Naive thymus-derived CD8-positive, alpha-beta T cell (primary cell): ENCODE measurements at places on chromosomes 1 and 21.

- no peak for DNase-seq
Measured at GRCh38 chr1:2004856-2005255, 1.3 kb upstream of the CFAP74 start.

DNA sequence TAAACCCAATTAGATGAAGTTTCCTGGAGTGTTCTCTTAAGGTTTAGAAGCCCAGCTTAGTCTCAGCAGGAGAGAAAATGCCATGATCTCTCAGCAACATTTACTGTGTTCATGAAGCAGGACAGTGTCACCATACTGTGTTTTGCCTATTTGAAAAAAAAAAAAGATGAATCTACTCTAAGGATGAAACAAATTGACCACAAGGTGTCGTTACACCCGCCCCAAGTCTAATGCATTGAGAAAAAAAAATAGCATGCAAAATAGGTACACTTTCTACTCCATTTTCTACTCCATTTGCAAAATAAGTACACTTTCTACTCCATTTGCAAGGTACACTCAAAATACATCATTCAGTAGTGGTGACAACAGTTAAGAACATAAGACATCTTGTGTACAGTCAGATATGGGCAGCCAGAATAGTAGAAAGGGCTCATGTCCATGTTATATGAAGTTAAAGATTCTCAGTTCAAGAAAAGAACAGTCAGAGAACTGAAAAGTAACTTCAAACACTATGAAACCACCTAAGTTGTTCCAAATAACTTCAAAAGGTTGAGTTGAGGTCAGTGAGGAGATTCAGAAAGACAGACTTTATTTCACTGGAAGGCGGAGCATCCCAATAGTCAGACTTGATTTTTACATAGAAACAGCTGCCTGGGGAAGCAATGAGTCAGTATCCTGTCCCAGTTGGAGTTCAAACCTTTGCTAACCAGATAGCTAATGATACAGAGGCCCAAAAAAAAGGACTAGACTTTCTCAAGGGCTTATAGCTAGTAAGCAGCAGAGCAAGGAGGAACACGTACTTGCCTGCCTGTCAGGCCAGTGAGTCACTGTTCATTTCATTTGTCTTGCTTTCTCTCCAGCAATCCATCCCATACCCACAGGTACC lies 13.3 kb downstream of the PLPPR5 start:
- DNase-seq: no peak

- no peak for DNase-seq
Measured at GRCh38 chr1:168972887-168973286, 133.6 kb upstream of the ATP1B1 start.

- no peak for DNase-seq
Measured at GRCh38 chr1:28392027-28392652, 22.6 kb downstream of the PHACTR4 start.

DNA sequence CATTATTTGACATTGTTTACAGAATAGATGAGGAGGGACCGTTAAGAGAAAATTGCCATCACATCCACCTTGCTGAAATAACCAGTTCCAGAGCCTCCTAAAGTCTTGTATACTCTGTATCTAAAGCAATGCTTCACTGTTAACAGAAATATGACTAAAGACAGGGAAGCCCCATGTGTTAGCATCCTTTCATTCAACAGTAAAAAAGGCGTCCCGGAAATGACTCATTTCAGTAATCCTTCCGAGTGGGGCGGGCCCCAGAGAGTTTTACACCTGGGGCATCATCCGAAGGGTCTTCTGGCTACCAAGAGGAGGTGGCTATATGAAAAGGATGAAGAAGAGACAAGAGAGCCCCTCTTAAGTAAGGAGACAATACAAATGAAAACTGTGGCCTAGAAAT lies 227.2 kb downstream of the SLC45A1 start:
- no peak for DNase-seq

DNA sequence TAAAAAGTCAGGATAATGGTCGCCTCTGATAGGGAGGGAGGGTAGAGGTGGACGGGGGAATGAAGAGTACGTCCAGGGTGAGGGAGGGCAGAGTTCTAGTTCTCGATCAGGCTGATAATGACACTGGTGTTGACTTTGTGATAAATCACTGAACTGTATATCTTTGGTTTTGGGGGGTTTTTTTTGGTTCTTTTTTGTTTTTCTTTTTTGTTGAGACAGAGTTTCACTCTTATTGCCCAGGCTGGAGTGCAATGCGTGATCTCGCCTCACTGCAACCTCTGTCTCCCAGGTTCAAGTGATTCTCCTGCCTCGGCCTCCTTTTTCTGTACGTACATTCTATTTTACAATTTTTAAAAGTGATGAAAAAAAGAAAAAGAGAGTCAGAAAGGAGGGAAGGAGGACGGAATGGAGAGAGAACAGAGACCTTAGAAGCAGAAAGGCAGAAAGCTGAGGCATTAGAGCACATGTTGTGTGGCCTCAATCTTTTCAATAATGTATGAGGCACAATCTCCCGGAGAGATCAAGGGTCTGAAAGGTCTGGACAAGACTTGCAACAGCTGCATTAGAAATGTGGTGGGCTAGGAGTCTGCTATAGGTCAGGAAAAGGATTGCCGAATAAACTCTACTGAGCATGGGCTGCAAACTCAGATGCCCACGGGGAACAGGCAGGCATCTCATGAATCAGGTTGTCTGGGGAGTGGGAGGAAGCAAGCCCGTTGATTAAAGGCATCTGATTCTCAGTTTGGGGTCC lies 174.8 kb downstream of the TOMM20 start:
- no peak for DNase-seq

GRCh38 chr1:2631136-2632050 lies 1.4 kb downstream of the MMEL1 start:
- no peak for DNase-seq

- DNase-seq: no peak
Measured at GRCh38 chr1:182442333-182442732, 7.6 kb upstream of the RGSL1 start.

DNA sequence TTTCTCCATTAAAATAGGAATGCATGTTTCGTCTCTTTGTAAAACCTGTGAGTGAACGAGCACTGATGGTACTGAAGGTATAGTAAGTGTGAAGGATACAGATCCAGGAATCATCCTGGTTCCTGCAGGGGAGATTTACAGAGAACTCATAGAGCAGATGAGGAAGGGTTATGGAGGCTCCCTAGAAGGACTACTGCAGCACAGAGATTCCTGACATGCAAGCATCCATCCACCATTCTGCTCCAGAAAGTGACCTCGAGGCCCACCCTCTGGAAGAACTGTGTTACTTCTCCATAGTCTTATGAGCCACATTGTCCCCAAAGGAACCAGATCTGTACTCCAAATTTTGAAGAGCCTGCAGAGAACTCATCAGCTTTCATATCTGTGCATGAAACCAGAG lies 14.5 kb downstream of the MKNK1 start:
- DNase-seq: no peak

DNA sequence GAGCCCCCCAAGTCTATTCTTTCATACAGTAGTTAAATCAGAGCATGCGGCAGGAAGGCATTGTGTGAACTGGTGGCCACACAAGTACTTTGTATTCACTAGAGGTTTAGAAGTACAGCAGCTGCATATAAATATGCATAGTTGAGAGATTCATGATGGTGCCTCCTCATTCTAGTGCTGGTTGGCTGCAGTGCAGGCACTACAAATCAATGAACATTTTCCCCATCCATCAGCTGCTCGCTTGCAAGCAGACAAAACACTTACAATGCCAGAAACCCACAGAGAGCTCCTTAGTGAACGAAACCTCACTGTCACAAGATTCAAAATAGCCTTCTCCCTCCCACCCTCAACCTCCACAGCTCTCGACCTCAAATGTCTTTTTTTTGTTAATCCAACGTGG lies 726.2 kb downstream of the USP25 start:
- DNase-seq: no peak

DNA sequence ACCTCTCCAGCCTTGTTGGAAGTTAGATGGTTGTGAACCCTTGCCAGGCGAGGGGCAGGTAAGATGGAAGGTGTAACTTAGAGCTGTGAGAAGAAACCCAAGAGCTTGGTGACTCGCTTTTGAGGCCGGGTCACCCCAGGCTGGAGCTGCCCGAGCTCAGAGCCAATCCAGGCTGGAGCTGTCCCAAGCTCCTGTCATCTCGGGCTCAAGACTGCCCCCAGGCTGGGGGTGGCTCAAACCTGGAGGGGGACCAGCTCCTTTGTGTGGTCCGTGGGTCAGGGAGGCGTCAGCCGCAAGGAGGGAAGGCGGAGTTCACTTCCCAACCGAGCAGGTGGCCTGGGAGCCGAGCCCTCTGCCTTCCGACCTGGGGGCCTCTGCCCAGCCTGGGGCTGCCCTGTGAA lies 2.0 kb downstream of the HUNK start:
- DNase-seq: no peak

- DNase-seq: no peak
Measured at GRCh38 chr1:160156361-160156760, 5.0 kb downstream of the ATP1A4 start.

DNA sequence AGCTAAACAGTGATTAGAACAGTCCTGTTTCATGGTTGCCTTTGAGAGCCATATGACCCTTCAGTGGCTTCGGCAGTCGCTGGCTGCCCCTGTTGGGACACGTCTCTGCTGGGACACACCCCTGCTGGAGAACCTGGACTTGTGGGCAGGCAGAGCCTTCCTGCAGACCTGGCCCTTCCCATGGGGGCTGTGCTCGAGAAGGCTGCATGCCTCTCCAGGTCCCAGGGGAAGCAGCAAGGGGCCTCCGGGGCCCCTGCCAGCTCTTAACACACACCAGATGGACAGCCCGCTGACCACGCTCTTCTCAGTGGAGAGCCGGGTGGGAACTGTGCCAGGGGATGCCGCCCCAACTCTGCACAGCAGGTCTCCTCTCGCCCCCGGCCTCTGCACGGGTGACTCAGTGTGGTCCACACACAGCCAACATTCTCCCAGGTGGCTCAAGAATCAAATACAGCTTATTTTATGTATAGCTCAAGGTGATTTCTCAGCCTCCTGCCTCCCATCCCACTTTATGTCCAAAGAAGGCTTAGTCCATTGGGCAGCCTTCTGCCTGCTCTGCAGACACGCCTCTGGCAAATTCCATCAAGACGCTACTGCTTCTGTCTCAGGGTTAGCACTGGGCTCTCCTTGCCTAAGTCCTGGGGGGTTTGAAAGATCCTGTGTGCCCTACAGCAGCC lies 450.8 kb downstream of the KIF26B start:
- no peak for DNase-seq

- no peak for DNase-seq
Measured at GRCh38 chr1:246582301-246583055, 16.2 kb downstream of the CNST start.

GRCh38 chr1:92481971-92482664 lies 4.6 kb downstream of the GFI1 start:
- DNase-seq: no peak

DNA sequence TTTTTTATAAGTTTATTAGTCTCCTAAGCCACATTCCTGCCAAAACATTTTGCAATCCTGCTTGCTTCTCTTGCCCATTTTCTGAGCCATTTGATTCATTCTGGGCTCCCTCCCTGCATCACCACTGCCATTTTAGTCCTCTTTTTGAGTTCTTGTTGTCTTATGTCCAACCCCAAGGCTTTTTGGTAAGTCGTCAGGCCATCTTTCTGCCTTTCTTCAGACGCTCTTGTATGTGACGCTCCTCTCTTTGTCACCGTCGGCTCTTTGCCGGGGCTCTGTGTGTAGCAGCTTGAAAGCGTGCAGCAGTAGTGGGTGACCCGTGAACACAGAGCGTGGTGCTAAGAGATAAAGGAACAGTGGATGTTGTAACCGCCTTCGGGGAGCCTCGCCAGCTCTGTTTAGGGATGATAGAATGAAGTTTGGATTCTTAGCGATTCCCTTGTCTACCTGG lies 14.6 kb downstream of the HUNK start:
- DNase-seq: no peak

- no peak for DNase-seq
Measured at GRCh38 chr1:12167493-12168429, 970 bp downstream of the TNFRSF1B start.

DNA sequence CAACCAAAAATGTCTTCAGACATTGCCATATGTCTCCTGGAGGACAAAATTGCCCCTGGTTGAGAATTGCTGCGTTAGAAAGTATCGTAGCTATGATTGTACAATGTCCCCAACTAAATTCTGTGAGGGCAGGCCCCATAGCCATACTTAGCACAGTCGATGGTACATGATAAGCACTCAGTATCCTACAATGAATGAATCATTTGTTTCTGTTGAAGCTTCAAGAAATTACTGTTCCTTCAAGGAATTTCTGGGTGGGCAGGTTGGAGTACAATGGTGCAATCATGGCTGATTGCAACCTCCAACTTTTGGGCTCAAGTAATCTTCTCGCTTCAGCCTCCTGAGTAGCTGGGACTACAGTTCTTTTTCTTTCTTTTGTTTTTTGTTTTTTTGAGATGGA lies 4.7 kb downstream of the CAP1 start:
- no peak for DNase-seq

GRCh38 chr1:185087746-185088145 lies 42.4 kb downstream of the RNF2 start:
- no peak for DNase-seq

DNA sequence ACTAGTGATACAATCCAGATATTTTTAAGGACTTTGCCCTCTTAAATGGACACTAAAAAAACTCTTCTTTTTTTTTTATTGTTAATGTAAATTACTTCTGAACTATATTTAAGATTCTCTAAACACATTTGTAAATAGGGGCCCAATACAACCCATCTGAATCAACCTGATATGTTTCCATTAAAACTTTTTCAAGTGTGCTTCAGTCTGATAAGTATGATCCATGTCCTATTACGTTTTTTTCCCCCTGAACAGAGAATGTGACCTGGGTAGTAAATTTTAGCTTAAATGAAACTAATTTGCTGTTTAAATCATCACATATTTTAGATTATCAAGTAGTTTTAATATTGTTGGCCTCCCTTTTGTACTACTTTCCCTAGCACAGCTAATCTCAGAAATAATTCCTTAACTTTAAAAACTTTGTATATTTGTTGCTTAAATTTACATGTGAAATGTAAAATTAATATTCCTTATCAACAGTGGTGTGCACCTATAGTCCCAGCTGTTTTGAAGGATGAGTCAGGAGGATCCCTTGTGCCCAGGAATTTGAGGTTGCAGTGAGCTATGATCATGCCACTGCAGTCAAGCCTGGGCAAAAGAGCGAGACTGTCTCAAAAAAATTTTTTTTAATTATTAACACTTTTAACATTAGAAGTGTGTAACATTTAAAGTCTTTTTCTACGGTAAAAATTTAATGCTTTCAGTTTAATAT lies 3.0 kb upstream of the PKN2 start:
- no peak for DNase-seq

- peak; percentile 8 for DNase-seq
Measured at GRCh38 chr1:232923739-232924386, 26.5 kb upstream of the NTPCR start.
